ENCODE measurements at places on chromosomes 12 and 14.

DNA sequence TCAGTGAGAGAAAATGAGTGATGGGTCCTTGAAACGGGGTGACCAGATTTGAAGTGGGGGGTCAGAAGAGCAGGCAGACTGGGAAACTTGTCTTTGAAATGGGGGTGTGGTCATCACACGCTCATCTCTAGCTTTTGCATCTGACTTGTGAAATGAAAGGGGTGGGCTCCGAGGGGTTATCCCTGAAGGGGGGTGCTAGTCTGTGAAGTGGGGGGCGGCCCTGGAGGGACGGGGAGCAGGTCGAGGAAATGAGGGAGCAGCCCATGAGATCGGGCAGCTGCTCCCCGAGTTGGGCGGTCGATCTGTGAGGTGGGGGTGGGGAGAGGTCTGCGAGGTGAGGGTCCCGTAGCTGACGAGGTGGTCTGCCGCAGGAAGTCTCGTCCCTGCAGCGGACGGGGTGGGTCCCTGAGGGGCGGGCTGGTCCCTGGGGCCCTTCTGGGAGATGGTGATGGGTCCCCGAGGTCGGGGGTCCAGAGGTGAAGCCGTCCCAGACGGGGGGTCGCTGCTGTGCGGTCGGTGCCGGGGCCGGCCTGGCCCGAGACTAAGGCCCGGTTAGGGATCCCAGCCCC lies 542 bp downstream of the PXN start:
- H3K27me3 ChIP-seq: no peaks in the 10 kb centered on the region
- peak overlapping the region; percentile 99 for H3K4me3 ChIP-seq
- H3K4me1 ChIP-seq: peaks cover 51% of the 10 kb centered on the region
- H3K36me3 ChIP-seq: no peaks in the 10 kb centered on the region
- peak overlapping the region; percentile 96 for H3K27ac ChIP-seq

DNA sequence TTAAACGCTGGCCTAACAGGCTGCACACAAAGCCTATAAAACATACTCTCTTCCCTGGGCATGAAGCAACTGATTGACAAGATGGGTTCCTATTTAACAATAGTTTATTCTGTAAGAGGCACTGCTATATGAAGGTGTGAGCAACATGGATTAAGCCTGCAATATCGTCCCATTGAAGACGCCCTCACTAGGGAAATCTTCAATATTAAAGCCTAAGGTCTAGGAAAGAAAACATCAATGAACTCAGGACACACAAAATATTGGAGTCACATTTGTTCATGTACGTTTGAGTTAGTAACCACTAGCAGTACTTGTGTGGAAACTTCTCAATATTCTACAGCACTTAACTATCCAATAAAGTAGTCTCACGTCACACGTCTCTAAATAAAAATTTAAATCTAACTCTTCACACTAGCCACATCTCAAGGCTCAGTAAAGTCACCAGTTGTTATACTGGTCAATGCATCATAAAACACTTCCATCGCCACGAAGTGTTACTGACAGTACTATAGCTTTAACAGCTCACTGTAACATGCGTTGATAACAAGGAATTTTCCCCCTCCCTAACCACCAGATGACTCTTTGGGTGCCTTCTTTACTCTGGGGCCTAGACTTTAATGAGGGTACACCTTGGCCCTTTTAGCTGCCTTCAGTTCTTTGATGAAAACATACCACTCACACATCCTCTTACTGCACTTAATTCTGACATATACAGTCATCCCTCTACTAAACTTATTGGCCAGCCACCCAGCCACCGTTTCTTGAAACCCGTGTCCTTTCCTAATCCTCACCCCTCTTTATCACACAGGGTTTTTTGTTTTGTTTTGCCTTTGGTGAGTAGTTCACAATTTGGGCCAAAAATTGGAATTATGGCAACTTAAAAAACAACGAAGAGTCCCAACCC lies 50.1 kb upstream of the OR5AU1 start:
- peaks cover 18% of the 10 kb centered on the region for H3K4me1 ChIP-seq
- H3K36me3 ChIP-seq: peaks cover 33% of the 10 kb centered on the region
- no peak overlapping the region for H3K27ac ChIP-seq
- H3K4me3 ChIP-seq: no peak overlapping the region

GRCh38 chr12:24561882-24562770 lies 386.8 kb downstream of the BCAT1 start:
- DNase-seq: peak; percentile 84
- H3K36me3 ChIP-seq: no peaks in the 10 kb centered on the region
- no peaks in the 10 kb centered on the region for H3K27me3 ChIP-seq
- H3K4me1 ChIP-seq: no peaks in the 10 kb centered on the region
- H3K4me3 ChIP-seq: peak overlapping the region; percentile 59

DNA sequence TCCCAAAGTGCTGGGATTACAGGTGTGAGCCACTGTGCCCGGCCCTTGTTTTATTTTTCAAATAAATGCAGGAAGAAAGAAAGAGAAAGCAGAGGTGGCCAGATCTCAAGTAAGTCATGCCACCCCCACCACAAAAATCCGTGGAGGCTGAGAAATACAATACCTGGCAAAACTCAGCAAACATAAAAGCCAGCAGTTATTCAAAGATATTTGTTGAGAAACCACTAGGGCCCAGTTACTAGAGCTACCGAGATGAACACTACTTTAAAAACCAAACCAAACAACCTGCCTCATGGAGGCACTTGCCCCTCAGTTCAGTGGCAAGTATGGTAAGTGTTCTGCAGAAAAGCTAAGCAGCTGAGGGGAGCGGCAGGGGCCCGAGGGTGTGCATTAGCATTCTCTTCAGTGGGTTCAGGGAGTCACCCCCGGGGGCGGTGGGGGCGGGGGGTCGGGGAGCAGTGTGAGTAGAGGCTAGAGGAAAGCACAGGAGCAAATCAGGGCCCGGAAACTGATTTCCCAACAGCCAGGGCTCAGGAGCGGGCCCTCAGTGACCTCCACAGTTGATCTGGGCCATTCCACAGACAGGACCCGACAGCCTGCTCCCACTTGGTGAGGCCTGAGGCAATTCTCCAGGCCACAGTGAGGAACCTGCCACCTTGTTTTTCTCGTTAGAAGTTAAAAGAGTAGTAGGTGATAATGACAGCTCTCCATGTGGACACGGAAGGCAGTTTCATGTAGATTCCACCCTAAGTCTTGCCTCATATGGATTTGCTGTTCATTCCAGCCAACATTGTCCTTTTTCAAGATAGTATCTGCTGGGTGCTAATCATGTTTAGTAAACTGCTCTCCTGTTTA lies 8.6 kb downstream of the EVL start:
- no peak overlapping the region for H3K4me3 ChIP-seq
- no peaks in the 10 kb centered on the region for H3K27me3 ChIP-seq
- no peaks in the 10 kb centered on the region for H3K4me1 ChIP-seq

DNA sequence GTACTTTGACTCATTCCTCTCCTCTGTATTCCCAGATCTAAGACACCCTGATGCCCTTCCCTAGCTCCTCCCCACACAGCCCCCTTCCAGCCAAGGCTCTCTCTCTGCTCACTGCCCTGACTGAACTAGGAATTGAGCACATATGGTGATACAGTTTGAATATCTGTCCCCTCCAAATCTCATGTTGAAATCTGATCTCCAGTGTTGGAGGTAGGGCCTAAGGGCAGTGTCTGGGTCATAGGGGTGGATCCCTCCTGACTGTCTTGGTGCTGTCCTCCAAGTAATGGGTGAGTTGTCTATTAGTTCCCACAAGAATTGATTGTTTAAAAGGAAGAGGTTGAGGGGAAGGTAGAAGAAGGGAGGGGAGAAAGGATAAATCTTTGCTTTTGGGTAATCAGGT lies 17.4 kb downstream of the CMKLR1 start:
- H3K4me3 ChIP-seq: no peak overlapping the region
- no peaks in the 10 kb centered on the region for H3K36me3 ChIP-seq
- no peak overlapping the region for H3K27ac ChIP-seq
- H3K27me3 ChIP-seq: no peaks in the 10 kb centered on the region

DNA sequence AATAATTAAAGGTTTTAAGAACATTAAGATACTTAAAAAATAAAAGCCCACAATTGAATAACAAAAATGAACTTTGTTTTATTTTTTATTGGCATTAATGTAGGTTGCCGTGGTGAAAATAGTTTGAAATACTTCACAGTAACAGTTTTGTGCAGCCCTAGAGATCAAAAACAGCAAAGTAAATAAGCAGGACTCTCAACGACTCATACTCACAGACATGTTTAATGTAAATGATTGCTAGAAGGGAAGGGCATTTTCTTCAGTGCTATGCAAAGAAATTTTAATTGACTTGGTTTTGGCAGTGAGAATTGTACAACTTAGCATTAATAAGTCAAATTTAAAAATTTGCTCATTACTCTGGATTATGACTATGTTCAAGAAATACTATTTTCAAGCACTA lies 16.0 kb downstream of the TRMT5 start:
- no peaks in the 10 kb centered on the region for H3K27me3 ChIP-seq
- H3K36me3 ChIP-seq: no peaks in the 10 kb centered on the region
- no peak for DNase-seq
- no peak overlapping the region for H3K27ac ChIP-seq

DNA sequence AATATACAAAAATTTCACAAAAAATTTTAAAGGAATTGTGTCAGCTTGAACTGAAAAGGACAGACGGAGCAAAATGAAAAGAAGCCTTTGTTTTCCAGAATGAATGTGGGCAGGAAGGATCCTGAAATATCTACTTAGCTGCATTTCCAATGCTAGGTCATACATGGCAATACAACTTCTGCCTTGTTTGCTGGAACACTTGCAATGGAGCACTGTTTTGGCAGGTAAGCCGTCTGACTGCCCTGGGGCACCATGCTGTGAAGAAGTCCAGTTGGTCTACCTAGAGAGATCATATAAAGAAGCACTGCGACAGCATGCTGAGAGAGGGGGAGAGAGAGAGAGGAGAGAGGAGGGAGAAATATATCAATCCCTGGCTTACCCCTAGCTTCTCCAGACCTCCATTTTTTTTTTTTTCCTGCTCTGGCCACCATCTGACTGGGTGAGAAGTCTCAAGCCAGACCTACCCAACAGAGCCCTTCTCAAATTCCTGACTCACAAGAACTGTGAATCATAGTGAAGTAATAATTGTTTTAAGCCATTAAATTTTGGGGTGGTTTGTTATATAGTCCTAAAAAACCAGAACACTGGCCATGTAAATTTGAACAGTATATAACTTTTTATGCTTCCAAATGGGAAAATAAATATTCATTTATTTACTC lies 97.1 kb upstream of the PRICKLE1 start:
- H3K4me3 ChIP-seq: no peak overlapping the region
- no peak overlapping the region for H3K27ac ChIP-seq
- H3K27me3 ChIP-seq: no peaks in the 10 kb centered on the region
- H3K36me3 ChIP-seq: no peaks in the 10 kb centered on the region

GRCh38 chr14:75837151-75837787 lies 144.5 kb downstream of the TGFB3 start:
- H3K4me3 ChIP-seq: no peak overlapping the region
- no peaks in the 10 kb centered on the region for H3K36me3 ChIP-seq
- no peak for DNase-seq
- peaks cover 2% of the 10 kb centered on the region for H3K4me1 ChIP-seq
- H3K27ac ChIP-seq: no peak overlapping the region

DNA sequence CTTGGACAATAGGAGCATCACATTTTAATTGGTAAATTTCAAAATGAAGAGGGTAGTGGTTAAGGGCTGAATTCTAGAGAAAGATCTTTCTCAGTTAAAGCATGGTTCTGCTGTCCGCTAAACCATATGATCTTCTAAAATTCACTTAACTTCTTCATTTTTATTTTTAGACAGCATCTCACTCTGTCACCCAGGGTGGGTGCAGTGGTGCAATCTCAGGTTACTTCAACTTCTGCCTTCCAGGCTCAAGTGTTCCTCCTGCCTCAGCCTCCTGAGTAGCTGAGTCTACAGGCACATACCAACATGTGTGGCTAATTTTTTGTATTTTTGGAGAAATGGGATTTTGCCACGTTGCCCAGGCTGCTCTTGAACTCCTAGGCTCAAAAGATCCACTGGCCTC lies 226.7 kb upstream of the ABCD2 start:
- no peak overlapping the region for H3K27ac ChIP-seq
- no peaks in the 10 kb centered on the region for H3K27me3 ChIP-seq
- no peak for DNase-seq
- no peaks in the 10 kb centered on the region for H3K36me3 ChIP-seq

DNA sequence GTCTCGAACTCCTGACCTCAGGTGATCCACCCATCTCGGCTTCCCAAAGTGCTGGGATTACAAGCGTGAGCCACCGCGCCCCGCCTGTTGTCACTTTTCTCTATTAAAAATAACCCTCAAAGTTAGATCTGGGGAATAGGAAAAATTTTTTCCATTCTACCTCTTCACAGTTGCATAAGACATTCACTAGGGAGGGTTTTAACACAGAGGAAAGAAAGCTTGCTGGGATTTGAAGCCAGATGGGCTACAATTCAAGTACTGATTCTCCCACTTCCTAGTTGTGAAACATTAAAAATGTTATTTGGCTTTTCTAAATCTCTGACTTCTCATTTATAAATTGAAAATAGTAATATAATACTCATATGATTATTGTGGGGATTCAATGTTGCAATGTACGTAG lies 23.3 kb upstream of the SLC15A5 start:
- H3K27ac ChIP-seq: no peak overlapping the region
- H3K4me3 ChIP-seq: no peak overlapping the region
- DNase-seq: no peak
- H3K36me3 ChIP-seq: no peaks in the 10 kb centered on the region
- H3K4me1 ChIP-seq: no peaks in the 10 kb centered on the region

DNA sequence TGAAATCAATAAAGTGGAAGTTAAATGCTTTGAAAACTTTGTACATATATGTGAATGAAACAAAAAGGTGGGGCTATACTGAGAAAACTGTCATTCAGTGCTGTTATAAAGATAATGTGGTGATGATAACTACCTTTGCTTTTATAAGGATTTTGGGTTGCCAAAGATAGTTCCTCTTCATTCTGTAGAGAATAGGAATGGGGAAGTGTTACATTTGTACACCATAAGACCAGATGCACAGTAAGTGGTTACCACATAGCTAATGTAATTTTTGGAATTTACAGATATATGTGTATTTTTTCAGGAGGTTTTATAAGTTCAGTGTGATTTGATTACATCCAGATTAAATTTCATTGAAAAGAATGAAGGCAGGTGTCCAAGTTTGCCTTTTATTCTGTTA lies 18.1 kb downstream of the RAB21 start:
- H3K36me3 ChIP-seq: peaks cover 10% of the 10 kb centered on the region
- no peaks in the 10 kb centered on the region for H3K4me1 ChIP-seq
- DNase-seq: no peak

DNA sequence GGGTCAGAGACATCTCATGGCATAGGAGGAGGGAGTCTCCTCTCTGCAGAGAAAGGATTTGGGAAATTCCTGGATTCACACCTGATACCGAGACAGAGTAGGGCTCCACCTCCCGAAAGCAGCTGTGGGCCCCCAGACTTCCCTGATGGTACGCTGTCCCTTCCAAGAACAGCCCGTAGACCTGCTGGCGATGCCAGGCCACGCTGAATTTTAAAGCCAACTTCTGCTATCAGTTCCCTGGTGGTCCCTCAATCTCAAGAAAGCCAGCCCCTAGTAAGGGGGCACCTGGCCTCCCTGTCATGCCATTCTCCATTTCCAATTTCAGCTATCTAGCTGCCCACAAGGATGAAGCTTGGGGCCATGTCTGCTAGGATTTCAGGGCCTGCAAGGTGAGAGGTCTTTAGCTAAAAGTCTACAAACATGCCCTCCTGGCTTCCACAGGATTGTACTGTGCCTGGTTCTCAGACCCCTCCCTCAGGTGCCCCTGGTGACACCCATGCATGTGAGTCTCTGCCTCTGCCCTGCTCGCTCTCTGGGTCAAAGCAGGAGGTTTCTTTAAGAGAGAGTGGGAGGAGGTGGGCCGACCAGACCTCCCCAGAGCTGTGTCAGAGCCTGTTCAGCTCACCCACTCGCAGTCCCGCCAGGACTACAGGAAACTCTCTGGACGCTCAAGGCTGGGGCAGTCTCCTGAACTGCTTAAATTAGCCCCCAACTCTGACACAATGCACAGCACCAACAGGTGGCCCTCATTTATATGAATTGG lies 30.5 kb downstream of the ANO2 start:
- no peaks in the 10 kb centered on the region for H3K27me3 ChIP-seq
- DNase-seq: no peak
- H3K36me3 ChIP-seq: no peaks in the 10 kb centered on the region
- no peak overlapping the region for H3K4me3 ChIP-seq
- no peaks in the 10 kb centered on the region for H3K4me1 ChIP-seq

Measured in thyroid gland (tissue), 4 donors.